ENCODE measurements at places on chromosomes 11 and 22. TPM values are rescaled to one million over a fixed set of nuclear protein-coding genes. Genes with fewer than 3 reads are reported as not detected.

DNA sequence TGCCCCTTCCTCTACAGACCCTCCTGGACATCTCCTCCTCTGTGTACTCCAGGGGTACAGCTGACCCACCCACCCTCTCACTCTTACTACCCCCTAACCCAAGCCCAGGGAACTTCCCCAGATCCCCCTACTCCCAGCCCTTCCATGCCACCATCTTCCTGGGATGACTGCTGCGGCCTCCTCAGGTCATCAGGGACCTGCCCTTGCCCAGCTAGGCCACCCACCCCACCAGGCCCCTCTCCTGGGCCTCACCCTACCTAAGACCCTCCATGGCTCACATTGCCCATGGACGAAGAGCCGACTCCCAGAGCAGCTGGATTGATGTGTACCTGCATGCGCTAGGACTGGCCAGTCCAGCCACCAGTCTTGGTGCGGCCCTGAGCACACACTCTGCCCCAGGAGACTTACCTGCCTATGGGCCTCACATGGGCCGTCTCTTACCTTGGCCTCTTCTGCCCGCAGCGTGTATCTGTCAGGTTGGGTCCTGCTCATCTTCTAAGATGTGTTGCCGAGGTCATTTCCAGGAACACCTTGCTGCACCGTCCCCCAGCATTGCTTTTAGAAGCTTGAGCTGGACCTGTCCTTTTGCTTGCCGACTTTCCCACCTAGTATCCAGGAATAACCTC lies 2.0 kb upstream of the CLDN5 start:
- DNase-seq: no peak

- no peak for DNase-seq
Observed at GRCh38 chr11:92284558-92284957, 59.9 kb downstream of the FAT3 start.

DNA sequence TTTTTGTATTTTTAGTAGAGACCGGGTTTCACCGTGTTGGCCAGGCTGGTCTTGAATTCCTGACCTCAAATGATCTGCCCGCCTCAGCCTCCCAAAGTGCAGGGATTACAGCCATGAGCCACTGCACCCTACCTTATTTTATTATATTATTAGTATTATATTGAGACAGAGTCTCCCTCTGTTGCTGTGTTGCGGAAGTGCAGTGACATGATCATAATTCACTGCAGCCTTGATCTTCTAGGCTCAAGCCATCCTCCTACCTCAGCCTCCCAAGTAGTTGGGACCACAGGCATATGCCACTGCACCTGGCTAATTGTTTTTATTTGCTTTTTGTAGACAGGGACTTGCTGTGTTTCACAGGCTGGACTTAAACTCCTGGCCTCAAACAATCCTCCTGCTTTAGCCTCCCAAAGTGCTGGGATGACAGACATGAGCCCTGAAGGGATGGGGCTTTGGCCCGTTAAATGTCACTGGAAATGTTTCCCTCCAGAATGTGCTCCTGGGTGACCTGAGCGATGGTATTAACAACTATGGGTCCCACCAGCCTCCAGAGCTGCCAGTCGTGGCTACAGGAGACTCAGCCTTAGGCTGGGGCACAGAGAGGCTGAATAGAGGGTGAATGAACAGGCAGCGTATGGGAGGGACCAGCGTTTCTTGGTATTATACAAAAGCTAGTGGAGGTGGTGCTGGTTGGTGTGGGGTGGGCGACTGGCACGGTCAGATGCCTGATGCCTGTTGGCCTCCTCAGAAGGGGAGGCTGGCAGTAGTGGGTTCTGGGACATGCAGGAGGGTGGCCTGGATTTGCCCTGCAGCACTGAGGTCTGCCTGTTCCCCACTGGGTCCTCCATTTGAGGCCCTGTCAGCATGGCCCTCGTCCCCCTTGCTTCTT lies 7.3 kb downstream of the TANGO2 start:
- DNase-seq: peak; percentile 15

- no peak for DNase-seq
Observed at GRCh38 chr22:43400449-43400848, 11.4 kb upstream of the MPPED1 start.

GRCh38 chr11:104917271-104918112 lies 19.2 kb upstream of the CASP12 start:
- no peak for DNase-seq

GRCh38 chr11:106234794-106235193 lies 157.3 kb downstream of the AASDHPPT start:
- DNase-seq: no peak

- no peak for DNase-seq
Observed at GRCh38 chr11:57801183-57801485, 39.5 kb downstream of the CTNND1 start.

DNA sequence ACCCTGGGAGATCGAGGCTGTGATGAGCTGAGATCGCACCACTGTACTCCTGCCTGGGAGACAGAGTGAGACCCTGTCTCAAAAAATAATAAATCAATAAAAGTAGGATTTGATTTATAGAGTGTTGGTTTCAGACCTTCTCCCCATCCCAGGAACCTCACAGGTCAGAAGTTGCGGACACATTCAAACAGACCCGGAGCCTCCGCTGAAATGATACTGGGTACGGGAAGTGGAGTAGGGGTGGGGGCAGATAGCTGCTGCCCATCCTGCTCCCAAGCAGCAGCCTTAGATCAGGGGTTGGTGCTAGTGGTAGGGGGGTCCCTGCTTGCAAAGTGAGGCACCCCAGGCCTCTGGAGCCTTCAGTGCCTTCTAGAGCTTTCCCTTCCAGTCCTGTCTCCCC lies 7.8 kb downstream of the PRDM11 start:
- no peak for DNase-seq

GRCh38 chr22:24407278-24407665 lies 20.1 kb upstream of the ADORA2A start:
- DNase-seq: no peak

GRCh38 chr11:76277298-76278175 lies 71.2 kb upstream of the WNT11 start:
- no peak for DNase-seq

GRCh38 chr22:21929253-21929652 lies 23.4 kb downstream of the PPM1F start:
- DNase-seq: no peak

DNA sequence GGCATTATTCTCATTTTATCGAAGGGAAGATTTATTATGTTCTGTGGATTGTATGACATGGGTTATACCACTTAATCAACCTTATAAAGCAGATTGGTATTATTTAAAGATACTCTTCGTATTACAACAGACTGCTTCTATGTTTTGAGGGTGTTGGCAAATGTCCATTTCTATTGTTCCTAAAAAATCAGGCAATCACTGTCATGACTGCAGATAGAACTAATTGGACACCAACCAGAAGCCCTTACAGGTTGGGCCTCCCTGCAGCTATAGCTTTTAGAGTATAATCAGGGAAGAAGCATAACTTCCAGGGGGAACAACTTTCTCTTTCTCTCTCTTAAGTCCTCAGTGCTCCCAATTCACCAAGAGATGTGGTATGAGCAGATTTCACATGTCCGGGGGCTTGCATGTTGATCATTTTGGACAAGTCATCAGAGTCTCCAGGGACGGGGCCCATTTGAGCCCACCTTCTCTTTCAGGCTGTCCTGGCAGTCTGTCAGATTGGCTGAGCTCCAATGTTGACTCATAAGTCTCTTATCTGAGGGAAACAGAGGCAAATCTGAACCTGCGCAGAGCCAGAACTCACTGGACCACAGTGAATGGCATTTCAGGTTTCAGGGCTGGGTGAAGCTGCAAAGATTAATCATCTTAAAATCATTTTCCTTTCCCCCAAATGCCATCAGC lies 264.0 kb upstream of the CCDC90B start:
- no peak for DNase-seq

DNA sequence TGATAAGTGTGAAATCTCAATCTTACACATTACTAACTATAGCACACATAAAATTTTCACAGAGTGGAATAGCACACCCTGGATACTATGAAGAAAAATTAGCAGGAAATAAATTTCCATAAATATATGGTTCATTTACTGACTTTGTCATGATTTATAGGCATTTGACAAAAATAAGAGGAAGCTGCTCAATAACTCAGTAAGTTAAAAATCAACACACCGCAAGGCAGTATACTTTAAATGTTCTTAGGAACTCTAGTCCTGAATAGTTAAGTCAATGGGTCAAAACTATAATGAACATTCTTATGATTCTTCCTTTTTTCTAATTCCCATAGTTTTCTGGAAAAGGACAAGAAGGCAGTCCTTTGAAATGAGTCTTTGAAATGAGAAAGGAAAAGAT lies 1557.8 kb upstream of the RAG2 start:
- DNase-seq: no peak

- DNase-seq: no peak
Observed at GRCh38 chr11:27735281-27735680, 35.0 kb upstream of the BDNF start.

DNA sequence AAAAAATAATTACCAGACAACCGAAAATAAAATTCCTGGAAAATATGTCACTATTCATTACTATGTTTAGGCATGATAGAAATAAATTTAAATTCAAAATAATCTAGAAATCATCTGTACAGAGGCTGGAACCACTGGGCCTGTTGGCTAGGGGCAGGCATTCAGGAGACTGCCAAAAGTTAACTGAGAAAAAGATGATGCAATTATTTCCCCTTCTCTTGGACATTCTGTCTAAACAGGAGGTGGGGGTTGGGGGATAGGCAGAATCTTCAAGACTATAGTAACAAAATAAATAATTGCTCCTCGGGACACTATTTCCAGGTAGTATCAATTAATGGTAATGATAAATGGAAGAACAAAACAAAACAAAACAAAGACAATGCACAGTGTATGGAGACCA lies 14.1 kb downstream of the BTBD10 start:
- no peak for DNase-seq

DNA sequence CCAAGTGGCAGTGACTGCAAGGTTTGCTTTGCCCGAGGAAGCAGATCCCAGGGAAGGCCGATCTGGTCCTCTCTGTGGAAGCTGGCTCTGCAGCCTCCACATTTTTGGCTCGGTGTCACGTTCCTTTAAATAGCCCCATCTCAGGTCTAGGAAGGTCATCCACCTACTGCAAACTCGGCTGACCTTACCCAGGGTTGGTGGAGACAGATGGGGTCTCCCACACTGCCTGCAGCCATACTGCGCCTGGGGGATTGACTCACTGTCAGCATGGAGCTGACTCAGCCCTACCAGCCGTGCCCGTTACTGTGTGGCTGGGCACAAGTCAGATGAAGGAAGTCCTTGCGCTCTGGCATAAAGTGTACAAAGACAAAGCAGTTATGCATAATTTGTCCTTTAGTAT lies 16.9 kb downstream of the CDPF1 start:
- no peak for DNase-seq

The OR8B4 gene
- not detected for polyA plus RNA-seq

The UBQLNL gene
- polyA plus RNA-seq: 0.12 TPM

The OR5B17 gene
- polyA plus RNA-seq: not detected

The NNMT gene
- 295 TPM for polyA plus RNA-seq

The OR52N1 gene
- not detected for polyA plus RNA-seq

The GGT5 gene
- polyA plus RNA-seq: 2.5 TPM

The CD3E gene
- polyA plus RNA-seq: not detected

The HORMAD2 gene
- not detected for polyA plus RNA-seq

The PKDREJ gene
- not detected for polyA plus RNA-seq

The OR4C5 gene
- not detected for polyA plus RNA-seq

Data from A549 (cell line).